DMS79 treated with DMSO at 0.1 percent for 48 hours (cell line): ENCODE measurements at places on chromosomes 4 and X.

DNA sequence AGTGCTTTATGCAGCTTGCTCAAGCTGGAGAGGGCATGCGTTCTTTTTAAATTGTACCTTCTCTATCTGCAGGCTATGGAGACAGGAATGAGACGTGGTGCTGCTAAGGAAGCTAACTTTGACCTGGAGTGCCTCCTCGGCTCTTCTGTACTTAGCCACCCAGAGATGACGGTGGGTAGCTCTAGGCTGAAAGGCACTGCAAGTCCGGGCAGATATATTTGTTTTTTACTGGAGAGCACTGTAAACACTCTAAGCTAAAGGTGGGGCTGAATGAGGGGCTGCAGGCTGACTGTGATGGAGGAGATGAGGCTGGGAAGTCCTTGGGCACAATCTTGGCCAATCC lies 12.1 kb downstream of the ELF4 start:
- peak; percentile 72 for DNase-seq

DNA sequence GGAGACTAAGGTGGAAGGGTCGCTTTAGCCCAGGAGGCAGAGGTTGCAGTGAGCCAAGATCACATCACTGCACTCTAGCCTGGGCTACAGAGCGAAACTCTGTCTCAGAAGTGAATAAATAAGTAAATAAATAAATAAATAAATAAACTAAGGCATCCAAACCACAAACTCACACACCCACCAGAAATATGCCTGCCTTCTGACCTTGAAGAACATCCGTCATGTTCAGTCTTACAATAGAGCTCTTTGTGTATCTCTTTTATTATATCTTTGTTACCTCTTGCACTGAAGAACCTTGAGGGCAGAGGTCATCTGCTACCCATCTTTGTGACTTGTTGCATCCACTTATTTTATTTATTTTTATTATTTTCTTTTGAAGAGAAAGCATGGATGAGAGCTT lies 71.6 kb downstream of the PRRG1 start:
- DNase-seq: no peak

DNA sequence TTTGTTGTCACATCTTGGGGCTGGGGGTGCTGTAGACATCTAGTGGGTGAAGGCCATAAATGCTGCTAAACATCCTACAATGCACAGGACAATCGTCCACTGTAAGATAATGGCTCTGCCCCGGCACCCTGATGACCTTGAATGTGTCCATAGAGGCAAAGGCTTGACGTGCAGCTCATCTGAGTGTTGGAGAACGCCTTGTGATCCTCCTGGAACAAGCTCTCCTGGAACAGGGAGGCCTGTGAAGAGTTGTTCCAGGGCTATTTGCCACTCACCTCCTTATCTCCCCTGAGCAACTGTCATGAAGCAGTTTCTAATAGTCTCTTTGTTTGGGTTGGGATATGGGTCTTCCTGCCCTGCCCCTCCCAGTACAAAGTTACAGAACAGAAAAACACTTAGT lies 15.2 kb upstream of the PCYT1B start:
- DNase-seq: no peak

DNA sequence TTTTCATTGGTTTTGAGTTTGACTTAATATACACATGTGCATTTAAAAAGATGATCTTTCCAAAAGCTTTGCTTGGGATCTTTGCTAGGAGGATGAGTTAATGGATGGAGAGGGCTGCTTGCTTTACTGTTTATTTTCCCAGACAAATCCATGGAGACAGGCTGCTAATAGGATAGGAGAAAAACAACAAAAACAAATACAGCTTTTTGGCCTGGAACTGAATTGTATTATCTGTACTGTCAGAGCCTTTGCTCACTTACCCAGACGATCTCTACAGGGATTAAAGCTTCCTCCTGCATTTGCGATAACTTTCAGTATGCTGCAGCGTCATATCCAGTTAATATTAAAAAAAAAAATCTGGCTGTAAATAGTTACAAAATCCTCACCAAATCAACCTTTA lies 190.8 kb upstream of the NUDT6 start:
- DNase-seq: no peak

DNA sequence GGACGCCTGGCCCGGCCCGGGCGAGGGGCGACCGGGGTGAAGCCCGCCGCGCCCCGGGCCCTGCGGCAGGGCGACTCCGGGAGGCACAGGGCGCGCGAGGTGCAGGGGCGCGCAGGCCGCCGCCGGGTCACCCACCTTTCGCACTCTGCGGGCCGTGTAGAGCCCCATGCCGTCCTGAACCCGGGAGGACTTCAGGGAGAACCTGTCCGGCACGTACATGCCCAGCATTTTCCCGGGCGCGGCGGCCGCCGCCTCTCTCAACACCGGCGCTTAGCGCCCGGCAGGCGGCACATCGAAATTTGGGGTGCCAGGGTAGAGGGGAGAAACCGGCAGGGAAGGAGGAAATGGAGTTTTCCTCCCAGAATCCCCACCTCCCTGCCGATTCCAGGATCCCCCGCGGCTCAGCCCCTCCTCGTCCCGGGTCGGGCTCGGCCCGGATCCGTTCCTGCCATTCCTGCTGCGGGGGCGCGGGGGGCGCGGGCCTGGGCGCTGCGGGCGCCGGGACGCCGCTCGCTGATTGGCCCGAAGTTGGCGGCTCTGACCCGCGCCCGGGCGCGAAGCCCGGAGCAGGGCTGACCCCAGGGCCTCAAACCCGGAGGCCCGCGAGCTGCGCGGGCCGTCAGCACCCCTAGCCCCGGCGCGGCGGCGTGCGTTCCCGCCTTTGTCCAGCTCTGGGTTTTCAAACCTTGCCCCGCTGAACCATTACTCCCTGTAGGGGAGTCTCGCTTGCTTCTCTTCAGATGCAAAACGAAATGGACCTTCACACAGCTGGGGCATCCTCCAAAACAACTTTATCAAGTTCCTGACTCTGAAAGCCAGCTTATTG lies at the start of gene PRDM5:
Gene PRDM5, minus strand, starts transcription at position 346 of the 826 bp plus-strand sequence. Its CDS starts 118 bp downstream, at position 228.
- no peak for DNase-seq

GRCh38 chr4:84512277-84512676 lies 13.2 kb upstream of the NKX6-1 start:
- DNase-seq: no peak

DNA sequence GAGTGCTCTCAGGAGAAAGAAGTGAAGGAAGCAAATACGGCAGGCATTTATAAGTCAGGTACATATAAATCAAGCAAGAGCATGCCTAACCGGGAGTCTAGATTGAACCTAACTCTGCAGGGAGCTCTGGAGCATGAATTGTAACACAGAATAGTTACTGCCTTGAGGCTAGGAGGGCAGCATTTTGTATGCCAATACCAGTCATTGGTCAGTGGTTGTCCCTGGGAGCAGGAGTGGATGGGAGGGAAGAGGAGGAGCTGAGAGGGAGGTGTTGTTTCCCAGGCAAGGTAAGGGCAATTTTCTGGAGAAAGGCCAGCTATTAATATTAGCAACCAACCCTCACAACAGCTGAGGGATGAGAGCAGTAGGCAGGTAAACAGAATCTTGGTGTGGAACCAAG lies 224.7 kb upstream of the DCAF8L1 start:
- no peak for DNase-seq

- no peak for DNase-seq
These were observed 35.2 kb downstream of the NYX start for GRCh38 chrX:41482154-41482850.

GRCh38 chrX:13120017-13120416 lies 75.6 kb upstream of the FAM9C start:
- DNase-seq: no peak

GRCh38 chr4:140688711-140689598 lies 67.2 kb downstream of the TBC1D9 start:
- DNase-seq: no peak

- DNase-seq: peak; percentile 58
These were observed 14.5 kb downstream of the AFP start for GRCh38 chr4:73450398-73451004.

DNA sequence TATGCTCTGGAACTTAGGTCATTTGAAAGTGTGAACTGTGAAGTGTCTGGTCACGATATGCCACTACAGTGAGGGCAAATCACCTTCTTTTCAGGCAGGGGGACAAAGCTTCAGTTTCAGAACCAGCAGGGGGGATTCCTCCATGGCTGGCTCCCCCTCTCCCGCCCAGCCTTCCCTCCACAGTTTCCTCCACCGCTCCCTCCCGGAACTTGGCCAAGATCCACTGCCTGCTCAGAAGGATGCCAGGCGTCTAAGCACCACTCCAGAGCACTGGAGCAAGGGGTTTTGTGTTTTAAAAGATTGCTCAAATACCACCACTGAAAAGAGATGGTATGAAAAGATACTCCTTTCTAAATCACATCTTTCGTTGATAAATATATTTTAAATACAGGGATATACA lies 126.9 kb downstream of the ELOVL6 start:
- peak; percentile 17 for DNase-seq

DNA sequence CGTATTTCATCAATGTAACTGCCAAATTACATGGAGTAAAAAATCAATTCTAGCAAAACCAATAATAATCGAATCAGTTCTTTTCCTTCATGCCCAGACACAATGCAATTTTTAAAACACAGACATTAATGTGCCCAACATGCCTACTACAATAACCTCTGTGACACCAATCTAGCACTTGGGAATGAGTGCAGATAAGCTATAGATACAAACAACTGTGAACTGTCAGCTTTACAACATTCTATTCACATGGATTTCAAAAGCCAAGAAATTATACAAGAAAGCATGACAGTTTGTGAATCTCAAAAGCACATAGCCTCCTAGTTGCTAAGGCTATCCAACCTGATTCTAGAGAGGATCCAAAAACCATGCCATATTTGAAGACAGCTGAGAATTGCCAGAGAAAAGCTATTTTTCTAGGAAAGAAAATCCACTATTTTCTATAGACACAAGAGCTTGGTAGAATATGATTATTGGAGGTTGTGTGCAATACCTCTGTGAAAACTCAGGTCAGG lies 80.6 kb downstream of the COMMD8 start:
- no peak for DNase-seq

- DNase-seq: no peak
These were observed 44.9 kb downstream of the CLNK start for GRCh38 chr4:10639664-10640063.

- DNase-seq: no peak
These were observed 1.1 kb downstream of the ZNF141 start for GRCh38 chr4:338759-339097.

GRCh38 chr4:184444953-184445309 lies 29.4 kb downstream of the IRF2 start:
- no peak for DNase-seq

- peak; percentile 65 for DNase-seq
These were observed 92.5 kb downstream of the ANK2 start for GRCh38 chr4:113141901-113142346.

DNA sequence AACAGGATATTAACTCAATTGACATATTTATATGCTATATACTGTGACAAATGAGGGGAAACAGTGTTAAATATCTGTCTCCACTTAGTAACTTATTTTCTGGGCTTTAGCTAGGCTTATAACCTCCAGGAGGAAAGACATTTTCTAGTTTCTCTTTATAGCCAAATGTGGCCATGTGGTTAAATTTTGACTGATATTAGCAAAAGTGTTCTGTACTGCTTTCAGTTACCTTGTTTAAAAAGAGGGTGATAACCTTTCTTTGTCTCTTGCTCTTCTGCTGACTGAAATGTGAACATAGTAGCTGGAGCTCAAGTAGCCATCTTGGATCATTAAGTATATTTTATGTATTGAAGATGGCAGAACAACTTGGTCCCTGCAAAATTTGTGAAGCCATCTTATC lies 253.7 kb downstream of the PDHA2 start:
- DNase-seq: no peak
